T-helper 2 cell treated with Interferon-gamma antibody and Interleukin-4, amounts not matched to agents 100 ng/mL and 5 ng/mL, for 36 hours (primary cell): ENCODE measurements at places on chromosomes 11 and 22. TPM values are rescaled to one million over a fixed set of nuclear protein-coding genes. Genes with fewer than 3 reads are reported as not detected.

Gene PAMR1
- not detected in 2 replicates for total RNA-seq

Gene GRIA4
- total RNA-seq: not detected in 2 replicates

Gene OR2AG2
- total RNA-seq: 0.18 and 0.25 TPM in 2 replicates

Gene MYEOV
- total RNA-seq: not detected in 2 replicates

Gene IL17REL
- not detected in 2 replicates for total RNA-seq

Gene SHISAL1
- total RNA-seq: not detected in 2 replicates

Gene C22orf23
- not detected in 2 replicates for total RNA-seq

Gene MAJIN
- total RNA-seq: not detected in 2 replicates

Gene RAB39A
- not detected in 2 replicates for total RNA-seq

Gene CLP1
- total RNA-seq: 17.1 and 17.6 TPM in 2 replicates

Gene ARHGAP42
- 0.16 and 0.32 TPM in 2 replicates for total RNA-seq

Gene WT1
- total RNA-seq: not detected in 2 replicates

Gene OSBP2
- total RNA-seq: 0.98 and 1.2 TPM in 2 replicates

Gene TXNRD2
- 21.3 and 21.7 TPM in 2 replicates for total RNA-seq

Gene OR5AS1
- not detected in 2 replicates for total RNA-seq

Gene TCN1
- total RNA-seq: not detected in 2 replicates

Gene FAM111B
- 93.3 and 95.6 TPM in 2 replicates for total RNA-seq

Gene BIK
- 2.0 and 2.5 TPM in 2 replicates for total RNA-seq
